ENCODE measurements at places on chromosomes 7 and 10.

GRCh38 chr7:93176992-93177580 lies 28.9 kb upstream of the SAMD9L start:
- DNase-seq = no peak

GRCh38 chr7:37758501-37759045 lies 75.0 kb downstream of the GPR141 start:
- DNase-seq = no peak

- DNase-seq = no peak
These were observed 11.9 kb downstream of the ANTXRL start for GRCh38 chr10:46298477-46299285.

- DNase-seq = no peak
These were observed 7.6 kb downstream of the SERPINE1 start for GRCh38 chr7:101134399-101134980.

DNA sequence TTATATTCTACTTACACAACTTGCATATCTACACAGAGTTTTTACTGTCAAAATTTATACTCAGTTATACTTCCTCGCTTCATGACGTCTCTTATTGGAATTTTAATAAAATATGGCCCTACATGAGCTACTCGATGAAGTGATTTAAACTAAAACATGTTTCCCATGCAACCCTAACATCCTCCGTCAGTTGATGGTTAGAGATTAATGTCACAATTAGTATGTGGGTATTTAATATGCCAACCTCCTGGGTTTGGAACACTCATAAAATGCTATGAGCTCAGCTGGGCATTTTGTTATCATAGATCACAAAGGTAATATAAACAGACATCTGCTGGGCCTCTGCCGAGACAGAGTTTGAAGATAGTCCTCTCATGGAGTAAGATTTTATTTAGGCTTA lies 66.5 kb downstream of the GNAT3 start:
- no peak for DNase-seq

DNA sequence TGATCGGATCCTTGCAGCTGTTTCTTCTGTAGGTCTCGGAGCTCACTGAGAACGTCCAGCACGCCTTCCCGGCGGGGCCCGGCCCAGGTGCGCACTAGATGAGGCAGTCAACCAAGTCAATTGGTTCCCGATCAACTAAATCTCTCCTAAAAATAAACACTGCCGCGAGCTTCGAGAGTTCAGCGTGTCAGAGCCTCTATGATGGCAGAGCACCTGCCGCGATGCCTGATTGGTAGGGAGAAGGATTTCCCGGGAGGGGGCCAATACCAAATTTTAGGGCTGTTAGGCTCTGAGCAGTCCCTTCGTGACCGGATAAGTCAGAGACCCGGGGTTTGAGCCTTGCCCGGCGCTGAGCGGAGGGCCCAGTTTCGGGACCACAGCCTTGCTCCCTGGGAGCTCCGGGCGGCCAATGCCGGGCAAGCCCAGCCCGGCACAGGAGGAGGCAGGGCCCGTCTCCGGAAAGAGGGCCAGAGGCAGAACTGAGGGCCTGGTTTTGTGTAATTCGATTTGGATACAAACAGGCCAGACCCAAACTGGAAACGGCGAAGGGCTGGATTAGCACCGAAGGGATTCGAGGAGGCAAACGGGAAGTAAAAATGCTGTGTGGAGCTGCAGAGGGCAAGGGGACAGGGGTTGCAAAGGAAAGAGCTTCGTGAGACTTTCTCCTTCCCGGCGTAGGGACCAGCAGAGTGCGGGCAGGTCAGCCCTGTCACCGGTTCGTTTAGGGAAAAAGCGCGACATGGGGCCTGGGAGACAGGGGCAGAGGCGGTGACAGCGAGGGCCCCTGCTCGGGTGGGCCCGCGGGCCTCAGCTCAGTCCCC lies 569 bp downstream of the SLC26A5 start:
- DNase-seq = no peak

- DNase-seq = no peak
These were observed 552.1 kb downstream of the PARD3 start for GRCh38 chr10:34262985-34263384.

- no peak for DNase-seq
These were observed 23.7 kb downstream of the USP6NL start for GRCh38 chr10:11587722-11588259.

- no peak for DNase-seq
These were observed 203.2 kb upstream of the PPP2R2D start for GRCh38 chr10:131697476-131698128.

- DNase-seq = no peak
These were observed 33.3 kb upstream of the AP5Z1 start for GRCh38 chr7:4742051-4742573.

DNA sequence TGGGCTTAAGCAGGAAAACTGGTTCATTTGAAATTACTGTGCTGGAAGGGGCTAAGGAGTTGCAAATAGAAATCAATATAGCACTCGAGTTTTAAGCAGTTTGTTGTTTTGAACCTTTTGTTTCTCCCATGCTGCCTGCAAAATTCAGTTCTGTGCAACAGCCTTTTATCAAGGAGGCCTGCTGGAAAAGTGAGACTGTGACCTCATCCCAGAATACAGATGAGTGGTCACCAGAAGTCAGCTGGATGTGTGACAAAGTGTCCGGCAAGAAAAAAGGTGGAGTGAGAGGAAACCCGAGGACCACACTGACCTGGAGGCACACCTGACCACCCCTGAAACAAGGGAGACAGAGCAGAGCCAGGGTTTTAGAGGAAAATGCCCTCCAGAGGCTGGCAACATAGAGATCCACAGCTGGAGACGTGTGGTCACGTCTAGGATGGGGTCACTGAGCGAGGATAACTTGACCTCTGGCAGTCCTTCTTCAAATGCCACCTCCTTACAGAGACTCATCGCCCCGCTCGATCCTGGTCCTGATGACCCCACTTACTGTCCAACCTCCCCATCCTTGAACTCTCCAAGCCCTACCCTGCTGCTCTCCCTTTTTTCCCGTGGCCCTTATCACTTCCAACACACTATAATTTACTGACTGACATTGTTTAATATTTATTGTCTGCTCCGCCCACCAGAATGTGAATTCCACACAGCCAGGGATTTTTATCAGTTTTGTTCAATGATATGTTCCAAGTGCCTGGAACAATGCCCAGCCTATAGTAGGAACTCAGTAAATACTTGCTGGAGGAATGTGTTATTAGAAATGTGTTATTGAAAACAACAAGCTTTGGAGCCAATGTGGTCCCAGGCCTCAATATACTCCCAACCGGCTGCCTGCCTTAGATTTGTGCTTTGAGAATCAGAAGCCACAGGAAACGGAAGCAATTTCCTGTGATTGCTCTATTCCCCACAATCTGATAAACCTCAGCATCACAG lies 243.8 kb downstream of the GLI3 start:
- DNase-seq = no peak

All from activated T-helper 1 cell treated with anti-CD3 and anti-CD28 coated beads, Interleukin-2, amount 50 U/mL, for 16 hours (primary cell).